ENCODE measurements at places on chromosomes 16 and 17. TPM values are rescaled to one million over a fixed set of nuclear protein-coding genes. Genes with fewer than 3 reads are reported as not detected.

The SRCAP gene
- 79.0 TPM for total RNA-seq

The KRT14 gene
- total RNA-seq = 28.1 TPM

DNA sequence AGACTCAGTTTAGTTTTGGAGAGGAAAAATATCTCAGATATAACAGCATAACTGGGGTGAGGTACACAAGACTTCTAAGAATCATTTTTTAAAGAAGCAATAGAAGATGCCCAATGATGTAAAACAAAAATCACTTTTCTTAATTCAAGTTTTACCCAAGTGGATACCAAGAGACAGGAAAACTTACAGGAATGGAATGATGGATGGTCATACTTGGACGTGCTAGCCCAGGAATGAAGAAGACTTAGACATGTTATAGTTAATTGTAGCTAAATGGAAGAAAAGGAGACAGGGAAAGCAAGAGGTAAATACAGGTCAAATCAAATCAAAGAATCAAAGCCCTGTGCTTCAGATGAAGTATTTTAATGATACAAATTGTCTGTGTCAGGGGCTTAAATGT is 312.7 kb upstream of the KCNJ16 start:
- DNase-seq = no peak

The ARHGDIG gene
- total RNA-seq = 7.0 TPM

DNA sequence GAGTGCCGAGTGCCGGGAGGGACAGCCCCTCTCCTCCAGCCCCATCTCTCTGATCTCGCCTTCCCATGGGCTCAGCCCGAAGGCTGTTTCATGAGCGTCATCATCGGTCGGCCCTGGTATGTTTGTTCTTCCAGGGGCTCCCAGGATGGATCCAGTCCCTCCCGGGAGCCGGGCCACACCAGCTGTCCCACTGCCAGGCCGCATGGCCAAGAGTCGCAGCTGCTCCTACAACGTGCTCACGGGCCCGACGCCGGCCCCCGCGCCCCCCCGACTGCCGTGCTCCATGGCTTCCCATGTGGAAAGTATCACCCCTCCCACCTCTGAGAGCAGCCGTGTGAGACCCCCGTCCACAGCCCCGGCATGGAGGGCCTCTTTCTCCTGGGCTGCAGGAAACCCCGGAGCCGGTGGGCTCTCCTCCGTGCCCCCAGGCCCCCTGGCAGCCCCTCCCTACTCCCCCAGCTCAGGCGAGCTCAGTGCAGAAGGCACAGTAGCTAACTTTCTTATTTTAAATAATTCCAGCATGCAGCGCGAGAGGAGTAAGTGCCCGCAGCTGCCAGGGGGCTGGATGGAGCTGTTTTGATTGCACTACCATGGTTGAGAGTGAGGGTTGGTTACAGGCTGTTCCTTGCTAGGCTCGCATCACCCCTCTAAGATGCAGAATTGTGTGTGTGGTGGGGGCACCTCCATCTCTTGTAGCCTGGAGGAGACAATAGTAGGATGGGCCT is 26.6 kb upstream of the GSE1 start:
- DNase-seq = no peak

The ERN2 gene
- total RNA-seq = 6.0 TPM

- no peak for DNase-seq
Observed at GRCh38 chr17:77700165-77700881, 258.2 kb upstream of the TNRC6C start.

- no peak for DNase-seq
Observed at GRCh38 chr17:71762526-71762925, 358.3 kb upstream of the SOX9 start.

DNA sequence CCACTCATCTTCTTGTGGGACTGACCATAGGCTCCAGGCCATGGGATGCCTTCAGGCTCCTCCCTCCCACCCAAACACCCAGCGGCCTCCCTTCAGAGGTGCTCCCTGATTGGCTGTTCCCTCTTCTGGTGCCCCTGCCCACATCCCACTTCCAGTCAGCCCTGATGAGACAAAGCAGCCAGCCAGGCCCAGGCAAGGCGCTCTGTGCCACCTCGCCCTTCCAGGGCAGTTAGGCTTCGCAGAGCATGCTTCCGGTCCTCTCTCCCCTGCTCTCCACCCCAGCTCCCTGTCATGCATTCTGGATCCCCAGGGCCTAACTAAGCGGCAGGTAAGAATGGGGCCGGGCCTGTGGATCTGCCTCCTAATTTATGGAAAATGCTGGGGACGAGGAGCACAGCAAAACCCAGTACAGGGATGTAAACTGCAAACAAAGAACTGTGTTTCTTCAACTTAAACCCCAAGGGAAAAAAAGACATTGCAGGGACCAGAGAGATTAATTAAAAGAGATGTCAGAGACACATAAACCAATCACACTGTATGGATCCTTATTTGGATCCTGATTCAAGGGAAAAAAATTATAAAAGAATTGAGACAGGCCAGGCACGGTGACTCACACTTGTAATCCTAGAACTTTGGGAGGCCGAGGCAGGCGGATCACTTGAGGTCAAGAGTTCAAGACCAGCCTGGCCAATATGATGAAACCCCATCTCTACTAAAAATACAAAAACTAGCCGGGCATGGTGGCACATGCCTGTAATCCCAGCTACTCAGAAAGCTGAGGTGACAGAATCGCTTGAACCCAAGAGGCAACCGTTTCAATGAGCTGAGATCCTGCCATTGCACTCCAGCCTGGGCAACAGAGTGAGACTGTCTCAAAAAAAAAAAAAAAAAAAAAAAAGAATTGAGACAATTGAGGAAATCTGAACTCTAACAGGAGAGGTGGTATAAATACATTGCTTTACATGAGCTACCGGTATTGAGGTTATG is 26.0 kb downstream of the ZDHHC7 start:
- DNase-seq = no peak

DNA sequence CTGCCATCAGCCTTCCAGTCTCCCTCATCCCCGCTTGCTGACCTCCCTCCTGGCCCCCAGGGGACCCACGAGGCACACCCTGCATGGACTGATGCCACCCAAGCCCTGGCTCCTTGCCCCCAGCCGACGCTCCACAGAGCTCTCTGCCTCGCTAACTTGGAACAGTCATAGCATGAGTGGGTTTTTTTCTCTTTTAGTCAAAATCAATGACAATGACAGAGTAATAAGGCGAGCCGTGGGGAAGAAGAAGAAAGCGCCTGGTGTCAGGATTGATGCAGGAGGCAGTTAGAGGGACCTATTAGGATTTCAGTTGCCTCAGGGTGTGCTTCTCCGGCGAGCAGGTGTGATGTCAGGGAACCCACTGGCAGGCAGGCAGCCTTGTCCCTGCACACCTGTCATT is 176.3 kb upstream of the TNRC6C start:
- DNase-seq = no peak

The HNF1B gene
- 7.0 TPM for total RNA-seq

- DNase-seq = no peak
Observed at GRCh38 chr17:53722407-53722806, 100.3 kb upstream of the KIF2B start.

- no peak for DNase-seq
Observed at GRCh38 chr17:77721846-77722160, 236.7 kb upstream of the TNRC6C start.

DNA sequence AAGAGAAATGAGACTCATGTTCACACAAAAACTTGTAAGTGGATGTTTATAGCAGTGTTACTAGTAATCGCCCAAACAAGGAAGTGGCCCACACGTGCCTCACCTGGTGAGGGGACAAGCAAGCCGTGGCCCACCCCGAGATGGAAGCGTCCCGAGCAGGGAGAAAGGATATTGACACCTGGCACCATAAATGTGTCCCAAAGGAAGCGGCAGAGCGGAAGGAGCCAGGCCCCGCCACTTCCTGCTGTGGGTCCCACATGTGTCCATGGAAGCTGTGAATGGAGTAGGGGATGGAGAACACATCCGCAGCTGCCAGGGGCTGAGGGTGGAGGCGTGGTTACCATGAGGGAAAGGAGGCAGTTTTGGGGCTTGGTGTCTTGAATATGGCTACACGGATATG is 18.9 kb downstream of the KCNJ18 start:
- DNase-seq = no peak

The PDILT gene
- 2.4 TPM for total RNA-seq

The CHD9NB gene
- total RNA-seq = 4.3 TPM

Measured in prostate gland (tissue), 2 donors.